ENCODE measurements at places on chromosomes 3 and 15. TPM values are rescaled to one million over a fixed set of nuclear protein-coding genes. Genes with fewer than 3 reads are reported as not detected.

DNAJA4 gene
- not detected for total RNA-seq

HIGD2B gene
- not detected for total RNA-seq

RAP2B gene
- 7.9 TPM for total RNA-seq

WDR48 gene
- 22.5 TPM for total RNA-seq

FOXL2NB gene
- total RNA-seq, result 0.81 TPM

All from A549 treated with Mapracorat at 1 μM for 4 hours (cell line).